ENCODE measurements at places on chromosomes 16 and 17.

GRCh38 chr16:27781195-27781524 lies 231.2 kb downstream of the KATNIP start:
- no peak for DNase-seq

GRCh38 chr17:44960691-44961090 lies 7.4 kb downstream of the C1QL1 start:
- DNase-seq: no peak

DNA sequence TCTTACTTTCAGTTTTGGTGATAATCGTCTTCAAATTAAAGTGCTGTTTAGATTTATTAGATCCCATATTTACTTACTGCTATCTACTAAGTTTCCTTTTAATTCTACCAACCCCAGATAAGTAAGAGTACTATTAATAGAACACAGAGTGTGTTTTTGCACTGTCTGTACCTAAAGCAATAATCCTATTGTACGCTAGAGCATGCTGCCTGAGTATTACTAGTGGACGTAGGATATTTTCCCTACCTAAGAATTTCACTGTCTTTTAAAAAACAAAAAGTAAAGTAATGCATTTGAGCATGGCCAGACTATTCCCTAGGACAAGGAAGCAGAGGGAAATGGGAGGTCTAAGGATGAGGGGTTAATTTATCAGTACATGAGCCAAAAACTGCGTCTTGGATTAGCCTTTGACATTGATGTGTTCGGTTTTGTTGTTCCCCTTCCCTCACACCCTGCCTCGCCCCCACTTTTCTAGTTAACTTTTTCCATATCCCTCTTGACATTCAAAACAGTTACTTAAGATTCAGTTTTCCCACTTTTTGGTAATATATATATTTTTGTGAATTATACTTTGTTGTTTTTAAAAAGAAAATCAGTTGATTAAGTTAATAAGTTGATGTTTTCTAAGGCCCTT lies 56.8 kb downstream of the HLF start:
- no peak for DNase-seq

DNA sequence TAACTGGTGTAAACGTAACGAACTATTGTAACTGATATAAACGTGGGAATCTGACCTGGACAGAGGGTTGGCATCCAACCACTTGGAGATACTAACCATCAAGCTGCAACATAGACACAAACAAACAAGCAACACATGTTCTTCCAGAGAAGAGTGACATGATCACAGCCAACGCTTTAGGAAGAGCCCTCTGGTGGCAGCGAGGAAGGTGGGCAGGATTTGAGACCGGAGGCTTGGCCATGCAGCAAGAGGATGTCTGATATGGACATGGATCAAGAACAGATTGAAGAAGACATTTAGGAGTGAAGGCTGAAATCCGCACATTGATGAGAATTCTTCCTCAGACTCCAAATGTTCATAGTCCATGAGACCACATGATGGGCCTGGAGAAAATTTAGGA lies 40.3 kb upstream of the TNRC6A start:
- DNase-seq: no peak

DNA sequence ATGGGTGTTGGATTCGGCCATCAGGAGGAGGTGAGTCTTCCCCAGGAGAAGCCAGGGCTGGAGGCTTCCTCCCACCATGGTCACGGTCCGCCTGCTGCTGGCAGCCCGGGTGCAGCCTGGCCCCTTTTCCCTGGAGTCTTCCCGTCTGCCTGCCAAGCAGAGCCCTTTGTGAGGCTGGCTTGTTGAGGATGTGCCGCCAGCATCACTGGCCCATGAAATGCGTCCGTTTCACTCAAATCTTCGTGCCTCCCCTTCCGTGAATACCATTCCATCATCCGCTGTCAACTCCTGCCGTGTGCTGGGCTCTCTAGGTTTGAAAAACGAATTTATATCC lies 9.6 kb downstream of the VPS4A start:
- no peak for DNase-seq

DNA sequence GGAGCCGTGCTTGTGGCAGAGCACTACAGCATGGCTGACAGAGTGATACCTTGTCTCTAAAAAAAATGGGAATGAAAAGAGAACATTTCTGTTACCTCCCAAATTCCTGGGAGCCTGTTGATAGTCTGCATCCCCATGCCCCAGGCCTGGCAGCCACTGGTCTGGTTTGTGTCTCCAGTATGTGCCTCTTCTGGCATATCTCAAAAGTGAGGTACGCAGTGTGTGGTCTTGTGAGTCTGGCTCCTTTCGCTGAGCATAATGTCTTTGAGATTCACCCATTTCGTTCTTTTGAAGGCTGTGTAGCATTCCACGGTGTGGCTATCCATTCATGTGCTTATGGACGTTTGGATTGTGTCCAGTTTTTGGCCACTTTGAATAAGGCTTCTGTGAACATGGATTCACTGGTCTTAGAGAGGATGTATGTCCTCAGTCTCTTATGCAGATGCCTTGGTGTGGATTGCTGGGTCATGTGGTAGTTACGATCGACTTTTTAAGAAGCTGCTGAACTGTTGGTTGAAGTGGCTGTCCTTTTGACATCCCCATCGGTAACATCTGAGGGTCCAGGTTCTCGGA lies 39.1 kb downstream of the PRMT7 start:
- DNase-seq: no peak

- no peak for DNase-seq
Observed at GRCh38 chr16:55271945-55272513, 52.0 kb upstream of the IRX6 start.

DNA sequence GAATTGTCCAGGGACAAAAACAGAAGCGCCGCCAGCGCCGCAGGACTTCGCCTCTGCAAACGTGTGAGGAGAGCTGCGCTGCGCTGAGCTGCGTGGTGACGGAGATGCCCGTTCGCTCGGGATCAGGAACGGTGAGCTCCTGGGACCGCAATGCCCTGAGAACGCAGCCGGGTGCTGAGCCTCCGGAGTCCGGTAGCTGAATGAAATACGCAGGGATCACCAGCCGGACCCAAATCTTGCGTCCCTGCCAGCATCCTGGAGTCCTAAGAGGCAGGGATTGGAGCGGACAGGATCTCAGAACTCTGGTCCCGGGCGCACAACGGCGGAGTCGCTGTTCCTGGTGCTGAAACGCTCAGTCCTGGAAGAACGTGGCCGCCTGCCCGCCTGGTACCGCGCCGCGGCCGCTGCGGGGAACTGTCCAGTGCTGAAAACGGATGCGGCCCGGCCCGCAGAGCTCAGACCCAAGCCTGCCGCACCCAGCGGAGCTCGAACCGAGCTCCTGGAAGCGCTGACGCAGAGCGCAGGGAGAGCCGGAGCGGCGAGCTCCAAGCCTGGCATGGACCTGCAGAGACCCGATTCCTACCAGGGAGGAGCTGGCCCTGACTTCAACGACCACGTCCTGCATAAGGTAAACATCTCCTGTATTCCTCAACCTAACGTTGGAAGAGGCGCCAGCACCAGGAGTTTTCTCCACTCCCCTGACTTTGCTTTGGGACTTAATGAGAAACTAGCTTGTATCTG lies 41.5 kb downstream of the CD300LF start:
- peak; percentile 71 for DNase-seq

- no peak for DNase-seq
Observed at GRCh38 chr16:18983565-18984434, at the start of gene TMC7. Gene TMC7 (plus strand): TSS chr16:18983934. CDS start chr16:18984064, 130 bp downstream.

DNA sequence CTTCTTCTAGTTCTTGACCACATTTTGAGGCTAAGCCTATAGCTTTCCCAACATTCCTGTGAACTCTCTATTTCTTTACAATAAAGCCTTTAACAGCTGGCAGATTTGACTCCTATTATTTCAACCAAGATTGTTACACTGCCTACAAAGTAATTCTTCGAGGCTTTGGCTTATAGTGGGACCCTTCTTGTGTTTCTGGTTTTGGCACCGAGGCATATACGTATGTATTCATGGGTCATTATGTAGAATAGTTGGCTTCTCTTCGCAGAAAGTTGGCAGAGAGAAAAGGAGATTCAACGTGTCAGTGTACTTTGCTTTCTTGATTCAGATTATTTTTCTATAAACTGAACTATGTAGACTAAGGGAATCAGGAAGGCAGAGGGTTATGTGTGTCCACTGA lies 102.2 kb downstream of the ABCA8 start:
- no peak for DNase-seq

- peak; percentile 58 for DNase-seq
Observed at GRCh38 chr16:67967183-67967957, 1.1 kb downstream of the SLC12A4 start.

DNA sequence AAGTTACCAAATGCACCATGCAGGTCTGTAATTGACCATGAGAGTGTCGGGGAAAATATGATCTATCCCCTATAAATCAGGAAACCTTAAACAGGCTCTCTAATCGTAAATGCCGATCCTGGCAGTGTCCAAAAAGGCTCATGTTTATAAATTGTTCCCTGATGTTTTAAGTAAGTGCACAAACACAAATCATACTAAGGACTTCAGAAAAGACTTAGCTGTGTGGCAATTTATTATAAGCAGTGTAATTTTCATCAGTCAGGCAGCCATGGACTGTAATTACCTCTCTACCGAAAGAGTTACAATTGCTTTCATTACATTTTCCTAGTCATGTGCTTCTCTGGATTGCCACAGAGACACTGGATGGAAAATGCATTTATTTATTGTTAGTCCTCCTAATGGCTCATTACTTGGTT lies 73.4 kb upstream of the COX10 start:
- DNase-seq: no peak

GRCh38 chr17:61168506-61168905 lies 231.1 kb upstream of the TBX2 start:
- DNase-seq: no peak

- DNase-seq: no peak
Observed at GRCh38 chr17:5219536-5219935, 15.1 kb downstream of the SCIMP start.

DNA sequence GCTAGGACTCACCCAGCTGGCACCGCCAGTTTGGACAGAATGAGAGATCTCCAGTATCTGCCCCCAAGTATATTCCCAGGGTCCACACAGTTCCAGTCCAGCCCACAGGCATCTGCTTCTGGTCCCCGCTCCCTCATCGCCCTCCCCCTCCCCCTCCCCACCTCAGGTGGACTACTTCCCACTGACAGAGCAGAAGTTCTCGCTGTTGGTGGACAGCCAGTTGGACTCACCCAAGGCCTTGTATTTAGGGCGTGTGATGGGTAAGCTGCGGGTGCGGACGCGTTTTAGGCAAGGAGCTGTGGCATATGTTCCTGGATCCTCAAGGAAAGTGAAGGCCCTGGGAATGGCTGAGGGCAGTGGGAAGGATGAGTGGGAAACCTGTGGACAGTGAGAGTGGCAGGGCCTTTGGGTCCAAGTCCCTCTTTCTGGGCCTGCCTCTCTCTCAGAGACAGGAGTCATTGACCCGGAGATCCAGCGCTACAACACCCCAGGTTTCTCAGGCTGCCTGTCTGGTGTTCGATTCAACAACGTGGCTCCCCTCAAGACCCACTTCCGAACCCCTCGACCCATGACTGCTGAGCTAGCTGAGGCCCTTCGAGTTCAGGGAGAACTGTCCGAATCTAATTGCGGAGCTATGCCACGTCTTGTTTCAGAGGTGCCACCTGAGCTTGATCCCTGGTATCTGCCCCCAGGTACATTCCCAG lies 14.9 kb downstream of the CNTNAP1 start:
- DNase-seq: no peak

DNA sequence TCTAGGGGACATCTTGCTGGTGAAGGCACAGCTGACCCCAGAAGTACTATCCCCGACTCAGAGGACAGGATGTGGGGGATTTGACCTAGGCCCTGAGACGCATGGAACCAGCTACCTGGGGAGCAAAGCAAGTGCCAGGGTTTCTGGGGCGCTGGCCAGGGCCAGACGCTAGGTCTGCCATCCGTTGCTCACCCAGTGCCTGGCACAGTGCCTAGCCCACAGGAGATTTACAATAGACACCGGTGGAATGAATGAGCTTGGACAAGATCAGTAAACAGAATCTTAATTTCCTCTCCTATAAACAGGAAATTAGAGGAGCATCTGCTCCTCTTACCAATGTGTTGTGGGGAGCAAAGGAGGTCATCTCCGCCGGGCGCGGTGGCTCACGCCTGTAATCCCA lies 5.0 kb downstream of the RPRML start:
- DNase-seq: no peak

DNA sequence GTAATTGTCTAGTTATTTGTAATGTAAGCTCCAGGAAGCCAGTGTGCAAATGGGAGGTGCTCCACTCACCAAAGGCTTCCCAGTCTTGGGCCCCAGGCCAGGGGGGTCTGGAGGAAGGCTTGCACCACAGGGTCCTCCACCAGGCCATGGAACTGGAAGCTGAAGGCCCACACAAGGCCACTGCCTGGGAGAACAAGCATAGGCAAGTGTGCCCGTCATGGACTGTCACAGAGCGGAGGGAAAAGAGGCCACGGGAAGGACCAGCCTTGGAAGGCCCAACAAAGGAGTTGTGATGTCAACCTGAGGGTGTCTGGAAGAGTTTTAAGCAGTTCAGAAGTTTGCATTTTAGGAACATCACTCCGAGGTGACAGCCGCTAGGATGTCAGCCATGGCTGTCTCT lies 3.0 kb upstream of the SRRM2 start:
- DNase-seq: no peak

- DNase-seq: peak; percentile 36
Observed at GRCh38 chr17:65559804-65560627, 1.4 kb downstream of the AXIN2 start.

DNA sequence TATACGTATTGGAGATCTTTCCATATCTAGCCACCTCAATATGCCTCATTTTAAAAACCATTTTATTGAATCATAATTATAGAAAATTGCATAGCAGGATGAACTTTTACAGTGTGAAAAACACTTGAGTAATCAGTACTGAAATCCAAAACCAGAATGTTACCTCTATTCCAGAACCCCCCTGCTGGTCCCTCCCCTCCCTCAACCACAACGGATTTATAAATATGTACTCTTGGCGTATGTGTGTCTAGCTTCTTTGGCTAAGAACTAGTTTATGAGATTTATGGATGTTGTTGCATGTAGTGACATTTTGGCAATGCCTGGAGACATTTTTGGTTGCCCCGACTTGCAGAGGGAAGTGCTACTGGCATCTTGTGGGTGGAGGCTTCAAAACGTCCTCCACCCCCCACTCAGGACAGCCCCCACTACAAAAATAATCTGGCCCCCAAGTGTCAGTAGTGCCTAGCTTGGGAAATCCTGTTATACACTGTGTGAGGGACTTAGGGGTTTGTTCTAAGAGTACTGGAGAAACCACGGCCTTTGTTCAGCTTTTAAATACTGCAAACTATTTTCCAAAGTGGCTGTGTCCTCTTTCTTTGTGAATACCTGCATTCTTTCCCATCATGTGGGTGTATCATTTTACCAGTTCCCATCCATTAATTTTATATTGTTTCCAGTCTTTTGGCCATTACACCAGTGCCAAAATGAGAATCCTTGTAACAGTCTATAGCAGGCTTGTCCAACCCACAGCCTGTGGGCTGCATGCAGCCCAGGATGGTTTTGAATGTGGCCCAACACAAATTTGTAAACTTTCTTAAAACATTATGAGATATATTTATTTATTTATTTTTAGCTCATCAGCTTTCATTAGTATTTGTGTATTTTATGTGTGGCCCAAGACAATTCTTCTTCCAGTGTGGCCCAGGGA lies 23.7 kb downstream of the ITPRIPL2 start:
- DNase-seq: no peak

- DNase-seq: no peak
Observed at GRCh38 chr17:75594499-75595283, 7.1 kb downstream of the MYO15B start.

GRCh38 chr17:77741109-77741508 lies 217.4 kb upstream of the TNRC6C start:
- DNase-seq: no peak

Data from thymus (tissue), 14 donors.